Activated T-cell treated with anti-CD3 and anti-CD28 coated beads for 24 hours (primary cell): ENCODE measurements at places on chromosomes 1 and 21.

- DNase-seq, result no peak
Observed at GRCh38 chr1:206633708-206634121, 1.6 kb upstream of the DYRK3 start.

- no peak for DNase-seq
Observed at GRCh38 chr1:221940631-221941030, 198.7 kb upstream of the DUSP10 start.

DNA sequence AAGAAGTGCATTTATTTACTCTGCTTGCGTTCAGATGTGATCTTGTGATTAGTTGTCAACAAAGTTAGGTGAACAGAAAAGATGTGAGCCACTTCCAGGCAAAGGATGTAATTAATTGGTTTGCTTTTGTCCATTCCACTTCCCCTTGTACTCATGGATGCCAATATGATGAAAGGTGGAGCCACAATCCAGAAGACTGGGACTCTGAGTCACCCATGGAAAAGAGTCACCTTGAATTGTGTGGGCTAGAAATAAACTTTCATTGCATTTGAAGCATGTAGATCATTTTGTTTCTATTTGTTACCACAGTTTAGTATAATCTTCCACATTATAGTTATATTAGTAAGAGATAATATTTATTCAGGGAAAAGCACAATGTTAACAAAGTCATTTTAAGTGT lies 684.2 kb downstream of the LTN1 start:
- DNase-seq, result no peak

- no peak for DNase-seq
Observed at GRCh38 chr1:66323958-66324625, 209.9 kb upstream of the SGIP1 start.

DNA sequence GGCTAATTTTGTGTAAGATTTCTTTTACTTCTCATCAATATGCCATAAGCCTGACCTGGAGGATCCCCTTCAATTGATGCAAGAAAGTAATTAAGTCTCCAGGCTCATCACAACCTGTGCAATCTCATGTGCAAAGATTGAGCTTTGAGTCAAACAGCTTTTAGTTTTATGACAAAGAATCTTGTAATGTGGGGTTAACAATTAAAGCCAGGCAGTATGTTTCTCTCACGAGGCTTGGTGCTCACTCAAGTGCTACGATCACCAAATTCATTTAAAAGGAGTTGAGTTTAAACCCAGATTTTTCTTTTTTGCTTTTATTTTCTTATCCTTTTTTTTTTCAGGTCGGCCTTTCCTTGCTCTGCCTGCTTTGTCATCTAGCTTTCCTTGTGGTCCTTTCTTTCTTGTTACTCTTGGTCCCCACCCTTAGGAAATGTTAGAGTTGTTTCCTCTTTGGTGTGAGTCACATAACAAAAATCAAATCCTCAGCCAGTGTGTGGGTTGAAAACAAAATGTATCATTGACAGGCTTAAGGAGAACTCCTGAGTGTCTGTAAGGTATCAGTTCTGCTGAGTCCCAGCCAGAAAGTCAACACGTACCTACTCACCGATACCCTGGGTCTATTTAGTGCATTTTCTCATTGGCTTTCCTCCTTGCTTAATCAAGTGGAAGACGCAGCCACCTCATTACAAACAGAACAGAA lies 1037.2 kb downstream of the ADGRL2 start:
- DNase-seq, result no peak

DNA sequence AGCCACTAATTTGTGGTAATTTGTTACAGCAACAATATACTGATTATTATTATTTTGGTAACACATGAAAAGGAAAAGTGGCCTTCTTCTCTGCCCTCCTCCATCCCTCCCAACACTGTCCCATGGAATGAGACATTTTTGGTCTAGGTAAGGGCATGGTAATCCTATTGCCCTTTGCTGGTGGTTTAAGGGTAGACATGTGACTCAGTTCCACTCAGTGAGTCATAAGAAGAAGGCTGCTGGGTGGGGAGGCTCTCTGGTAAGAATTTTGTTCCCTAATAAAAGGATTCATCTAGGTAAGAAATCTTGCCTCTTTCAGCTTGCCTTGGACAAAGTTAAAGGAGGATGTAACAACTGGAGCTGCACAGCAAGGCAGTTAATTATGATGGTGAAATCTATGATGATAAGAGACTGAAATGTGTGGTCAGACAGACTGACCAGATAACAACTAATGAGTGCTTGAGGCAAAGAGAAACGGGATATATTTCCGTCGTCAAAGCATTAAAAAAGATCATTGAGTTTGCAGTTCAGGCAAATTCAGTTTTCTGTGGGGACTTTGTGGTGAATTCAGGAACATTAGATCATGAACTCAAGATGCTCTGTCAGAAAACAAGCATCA lies 232.0 kb upstream of the KCNK2 start:
- no peak for DNase-seq

GRCh38 chr1:44786138-44786840 lies 1.7 kb downstream of the BEST4 start:
- no peak for DNase-seq

DNA sequence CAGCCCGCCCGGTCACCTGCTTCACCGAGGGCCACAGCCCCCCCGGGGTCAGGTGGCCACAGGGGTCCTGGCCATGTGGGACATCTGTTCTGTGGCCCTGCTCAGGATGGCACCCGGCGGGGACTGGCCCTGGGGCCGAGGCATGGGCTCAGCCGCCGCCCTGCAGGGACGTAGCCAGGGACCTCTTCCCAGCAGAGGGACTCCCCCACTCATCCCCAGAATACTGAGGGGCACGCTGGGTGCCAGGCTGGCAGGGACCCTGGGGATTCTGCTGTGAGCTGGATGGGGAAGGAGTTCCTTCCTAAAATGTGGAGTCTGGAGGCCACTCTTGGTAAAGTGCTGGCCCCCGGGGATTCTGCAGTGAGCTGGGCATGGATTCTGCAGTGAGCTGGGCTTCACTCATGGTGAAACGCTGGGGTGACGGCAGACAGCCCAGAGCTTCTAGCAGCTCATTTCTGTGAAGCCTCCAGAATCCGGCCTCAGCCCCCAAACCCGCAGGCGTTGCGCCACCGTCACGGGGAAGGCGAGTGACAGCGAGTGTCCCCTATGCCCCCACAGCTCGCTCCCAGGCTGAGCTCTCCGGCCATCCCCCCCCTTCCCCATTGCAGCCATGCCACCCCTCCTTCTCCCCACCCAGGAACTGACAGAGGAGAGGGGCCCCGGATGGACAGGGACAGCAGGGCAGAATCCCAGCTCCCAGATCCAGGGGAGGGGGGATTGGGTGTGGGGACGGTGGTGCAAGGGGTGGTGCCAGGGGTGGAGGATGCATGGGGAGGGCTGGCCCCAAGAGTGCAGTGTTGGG lies 1.4 kb downstream of the ITGB2 start:
- no peak for DNase-seq

- DNase-seq, result peak; percentile 59
Observed at GRCh38 chr1:155977690-155978324, 540 bp downstream of the ARHGEF2 start.

- no peak for DNase-seq
Observed at GRCh38 chr1:89462250-89462649, 62.4 kb upstream of the LRRC8B start.

DNA sequence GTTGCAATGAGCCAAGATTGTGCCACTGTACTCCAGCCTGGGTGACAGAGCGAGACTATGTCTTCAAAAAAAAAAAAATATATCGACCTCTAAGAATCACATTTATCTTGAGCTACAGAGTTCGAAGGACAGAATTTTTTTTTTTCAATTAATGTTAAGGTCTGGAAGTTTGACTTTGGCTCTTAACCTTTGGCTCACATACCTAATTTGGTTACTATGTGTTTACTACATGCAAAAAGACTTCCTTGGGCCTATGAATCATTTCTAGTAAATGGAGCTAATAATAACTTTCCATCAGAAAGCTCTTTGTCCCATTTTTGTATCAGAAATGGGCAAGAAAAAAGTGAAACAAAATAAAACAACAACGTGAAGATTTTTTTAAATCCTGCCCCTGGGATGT lies 351.2 kb downstream of the SMYD3 start:
- no peak for DNase-seq

DNA sequence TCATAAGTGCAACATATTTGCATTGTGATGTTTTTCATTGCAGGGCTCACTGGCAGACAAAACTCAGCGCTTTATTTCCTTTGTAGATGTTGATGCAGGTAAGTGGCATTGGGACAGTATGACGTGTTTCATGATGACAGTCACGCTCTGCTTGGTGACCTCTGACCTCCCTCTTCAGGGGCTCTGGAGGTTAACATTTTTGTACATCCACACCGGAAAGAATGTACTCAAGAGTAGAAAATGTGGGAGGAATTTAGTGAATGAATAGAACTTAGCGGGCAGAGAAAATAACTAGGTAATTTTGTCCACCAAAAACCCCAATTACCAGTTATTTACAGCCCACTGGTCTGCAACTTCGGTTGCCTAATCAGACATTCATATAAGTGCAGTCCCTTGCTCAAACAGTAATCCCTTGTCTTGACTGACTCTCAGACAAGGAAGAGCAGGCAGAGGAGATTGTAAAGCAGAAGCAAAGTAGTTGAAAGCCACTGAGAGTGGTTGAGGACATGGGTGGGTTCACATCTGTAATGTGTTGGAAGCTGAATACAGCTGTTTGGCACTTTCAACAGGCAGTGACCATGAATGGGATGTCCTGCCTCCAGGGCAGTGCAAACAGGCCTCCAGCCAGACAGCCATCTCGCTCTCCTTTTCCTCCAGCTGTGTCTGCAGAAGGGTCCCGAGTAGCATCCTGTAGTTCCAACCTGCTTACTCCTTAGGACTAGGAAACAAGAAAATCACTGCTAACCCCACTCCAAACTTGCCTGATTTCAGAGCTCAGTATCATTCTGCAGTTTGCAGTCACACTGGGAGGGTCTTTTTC lies 188.9 kb downstream of the NRIP1 start:
- DNase-seq, result no peak

- peak; percentile 14 for DNase-seq
Observed at GRCh38 chr21:41926117-41926806, 27.6 kb downstream of the C2CD2 start.

- DNase-seq, result no peak
Observed at GRCh38 chr1:94919241-94920030, 7.5 kb downstream of the CNN3 start.

DNA sequence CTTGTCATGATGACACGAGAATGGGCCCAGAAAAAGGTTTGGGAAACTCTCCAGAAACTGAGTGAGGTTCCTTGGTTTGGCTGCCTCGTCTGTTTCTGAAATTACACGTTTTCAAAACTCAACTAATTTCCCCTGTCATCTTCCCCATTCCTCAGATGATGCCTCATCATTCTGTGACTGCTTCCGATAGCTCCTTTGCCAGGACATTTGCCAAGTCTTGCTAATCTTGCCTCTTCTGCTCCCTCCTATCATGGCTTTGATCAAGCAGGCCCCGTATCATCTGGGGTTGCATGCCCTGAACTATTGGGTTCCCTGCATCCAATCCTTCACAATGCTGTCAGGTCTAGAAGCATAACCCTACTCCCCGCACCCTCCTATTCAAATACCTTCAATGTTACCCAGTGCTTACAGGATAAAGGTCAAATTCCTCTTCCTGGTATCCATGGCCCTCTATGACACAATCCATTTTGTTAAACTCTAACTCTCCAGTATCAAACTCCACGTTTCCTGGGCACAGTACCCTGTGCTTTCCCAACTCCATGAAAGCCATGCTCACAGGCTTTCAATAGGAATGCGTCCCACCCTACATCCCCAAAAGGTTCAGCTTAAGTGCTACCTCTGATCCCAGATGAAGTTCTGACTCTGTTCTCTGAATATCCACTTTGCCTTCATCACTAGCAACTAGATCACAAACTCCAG lies 22.2 kb upstream of the TMEM200B start:
- DNase-seq, result no peak

- DNase-seq, result no peak
Observed at GRCh38 chr21:37516998-37517397, 150.4 kb downstream of the DYRK1A start.

- no peak for DNase-seq
Observed at GRCh38 chr1:39545531-39545930, 31.1 kb downstream of the PABPC4 start.

DNA sequence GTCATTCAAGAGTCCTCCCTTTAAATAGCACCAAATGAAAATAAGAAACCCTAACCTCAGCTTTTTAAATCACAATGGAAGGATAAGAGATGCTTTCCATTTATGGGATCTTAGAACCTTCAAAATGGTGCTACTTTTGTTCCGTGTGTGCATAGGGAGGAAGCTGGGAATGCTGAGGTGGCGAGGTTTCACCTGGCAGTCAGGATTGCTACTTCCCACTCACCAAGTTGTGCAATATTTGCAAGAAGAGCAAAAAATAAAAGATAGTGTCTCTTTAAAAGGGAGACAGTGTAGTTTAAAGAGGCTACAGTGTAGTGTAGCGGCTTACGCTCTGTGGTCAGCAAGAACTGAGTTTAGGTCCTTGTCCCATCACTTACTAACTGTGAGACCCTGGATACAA lies 392.4 kb upstream of the ST6GALNAC5 start:
- DNase-seq, result no peak

- DNase-seq, result no peak
Observed at GRCh38 chr1:16392740-16393569, 25.9 kb downstream of the SZRD1 start.

DNA sequence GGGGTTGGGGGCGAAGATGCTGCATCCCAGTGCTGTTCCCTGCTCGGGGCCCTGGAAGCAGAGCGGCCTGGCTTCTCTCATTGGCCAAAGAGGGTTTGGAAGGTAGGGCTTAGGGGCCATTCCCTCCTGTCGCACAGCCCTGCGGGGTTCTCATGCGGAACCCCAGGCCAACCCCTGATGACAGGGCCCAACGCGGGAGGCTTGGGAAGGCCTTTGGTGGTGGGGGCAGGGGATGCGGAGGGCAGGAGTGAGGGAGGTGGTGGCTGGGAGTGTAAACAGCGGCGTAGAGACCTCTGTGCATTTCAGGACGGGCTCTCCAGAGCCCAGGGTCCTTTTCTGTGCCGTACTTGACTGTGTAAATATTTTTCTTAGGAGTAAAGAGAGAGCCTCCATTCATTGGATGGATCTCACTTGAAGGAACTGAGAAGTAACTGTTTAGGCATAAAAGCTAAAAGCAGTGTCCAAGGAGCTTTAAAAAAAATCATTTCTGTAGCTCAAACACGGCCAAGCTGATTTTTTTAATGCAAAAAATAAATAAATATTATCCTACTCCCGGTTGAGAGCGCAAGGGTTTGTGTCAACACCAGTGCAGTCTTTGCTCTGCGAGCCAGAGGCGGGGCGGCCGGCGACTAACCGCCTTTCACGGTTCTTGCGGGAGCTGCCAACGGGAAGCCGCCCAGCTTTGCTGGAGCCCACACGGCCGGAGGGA lies 169.1 kb downstream of the PRDM16 start:
- no peak for DNase-seq

GRCh38 chr1:52153010-52153409 lies 11.1 kb downstream of the ZFYVE9 start:
- no peak for DNase-seq

DNA sequence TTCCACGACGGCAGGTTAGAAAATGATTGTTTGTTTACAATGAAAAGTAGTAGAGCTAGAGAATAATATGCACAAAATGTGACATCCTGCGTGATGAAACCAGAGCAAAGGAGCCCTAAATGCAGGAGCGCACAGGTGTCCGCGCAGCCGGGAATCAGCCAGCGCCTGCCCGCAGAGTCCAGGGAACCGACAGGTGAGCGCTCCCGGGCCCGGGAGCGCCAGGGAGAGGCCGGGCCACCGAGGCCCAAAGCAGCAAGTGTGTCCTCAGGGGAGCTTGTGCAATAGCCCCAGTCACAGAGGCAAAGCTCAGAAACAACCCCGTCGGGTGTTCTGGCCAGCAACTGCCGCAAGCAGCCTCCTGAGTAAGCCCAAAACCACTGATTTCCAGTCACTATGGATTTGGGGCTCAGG lies 789 bp upstream of the GALE start:
- no peak for DNase-seq
